Stimulated activated CD8-positive, alpha-beta memory T cell treated with anti-CD3 and anti-CD28 coated beads, Interleukin-4, amount 100 ng/mL, for 1 hour (primary cell): ENCODE measurements at places on chromosomes 1 and 21.

DNA sequence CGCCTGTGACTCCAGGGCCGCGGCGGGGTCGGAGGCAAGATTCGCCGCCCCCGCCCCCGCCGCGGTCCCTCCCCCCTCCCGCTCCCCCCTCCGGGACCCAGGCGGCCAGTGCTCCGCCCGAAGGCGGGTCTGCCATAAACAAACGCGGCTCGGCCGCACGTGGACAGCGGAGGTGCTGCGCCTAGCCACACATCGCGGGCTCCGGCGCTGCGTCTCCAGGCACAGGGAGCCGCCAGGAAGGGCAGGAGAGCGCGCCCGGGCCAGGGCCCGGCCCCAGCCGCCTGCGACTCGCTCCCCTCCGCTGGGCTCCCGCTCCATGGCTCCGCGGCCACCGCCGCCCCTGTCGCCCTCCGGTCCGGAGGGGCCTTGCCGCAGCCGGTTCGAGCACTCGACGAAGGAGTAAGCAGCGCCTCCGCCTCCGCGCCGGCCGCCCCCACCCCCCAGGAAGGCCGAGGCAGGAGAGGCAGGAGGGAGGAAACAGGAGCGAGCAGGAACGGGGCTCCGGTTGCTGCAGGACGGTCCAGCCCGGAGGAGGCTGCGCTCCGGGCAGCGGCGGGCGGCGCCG lies at the start of gene SIM2:
Gene SIM2, plus strand, starts transcription at position 135 of the 565 bp plus-strand sequence. CDS start 632 bp downstream, outside the sequence.
- no peak for DNase-seq

GRCh38 chr1:232704694-232705680 lies 75.1 kb upstream of the SIPA1L2 start:
- DNase-seq, result no peak

DNA sequence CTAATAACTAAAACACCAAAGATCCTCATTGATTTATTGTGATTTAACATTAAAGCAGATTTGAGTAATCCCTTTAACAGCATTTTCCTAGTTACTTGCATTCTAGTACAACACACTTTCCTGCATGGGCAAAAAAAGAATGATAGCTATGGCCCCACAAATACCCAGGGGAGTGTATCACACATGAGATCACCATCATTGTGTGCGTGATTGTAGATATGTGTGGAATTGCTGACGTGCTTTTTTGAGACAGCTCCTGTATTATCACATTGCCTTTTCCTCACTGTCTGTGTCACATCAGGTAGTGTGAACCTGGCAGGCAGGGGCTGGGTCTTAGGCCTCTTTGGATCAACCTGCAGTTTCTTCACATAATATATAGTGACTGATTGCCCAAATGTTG lies 48.5 kb upstream of the SAMD13 start:
- DNase-seq, result no peak

GRCh38 chr1:200029035-200029821 lies 1.7 kb downstream of the NR5A2 start:
- no peak for DNase-seq

DNA sequence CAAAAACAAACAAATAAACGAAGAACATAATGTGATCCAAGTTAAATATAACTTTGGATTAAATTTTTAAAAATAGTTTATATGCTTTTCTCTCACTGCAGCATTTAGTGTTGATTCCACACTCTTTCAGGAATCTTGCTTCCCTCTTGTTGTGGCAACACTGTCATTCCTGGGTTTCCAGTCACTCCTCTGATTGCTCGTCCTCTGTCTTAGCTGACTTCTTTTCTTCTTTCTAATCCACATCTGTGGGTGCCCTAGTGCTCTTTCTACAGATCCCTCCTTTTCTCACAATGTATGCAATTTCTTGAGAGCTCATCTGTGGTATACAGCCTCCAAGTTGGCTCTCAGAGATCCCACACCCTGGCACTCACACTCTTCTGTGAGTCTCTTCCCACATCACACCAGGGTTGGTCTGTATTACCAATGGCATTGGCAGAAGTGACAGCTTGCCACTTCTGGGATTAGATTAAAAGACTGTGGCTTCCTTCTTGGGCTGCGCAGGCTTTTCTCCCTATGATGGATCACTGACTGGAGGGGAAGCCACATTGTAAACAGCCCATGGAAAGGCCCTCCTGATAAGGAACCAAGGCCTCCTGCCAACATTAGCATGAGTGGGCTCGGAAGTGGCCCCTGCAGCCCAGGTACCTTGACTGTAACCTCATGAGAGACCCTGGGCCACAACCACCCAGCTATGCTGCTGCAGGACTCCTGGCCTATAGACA lies 11.5 kb upstream of the MYOC start:
- DNase-seq, result no peak

DNA sequence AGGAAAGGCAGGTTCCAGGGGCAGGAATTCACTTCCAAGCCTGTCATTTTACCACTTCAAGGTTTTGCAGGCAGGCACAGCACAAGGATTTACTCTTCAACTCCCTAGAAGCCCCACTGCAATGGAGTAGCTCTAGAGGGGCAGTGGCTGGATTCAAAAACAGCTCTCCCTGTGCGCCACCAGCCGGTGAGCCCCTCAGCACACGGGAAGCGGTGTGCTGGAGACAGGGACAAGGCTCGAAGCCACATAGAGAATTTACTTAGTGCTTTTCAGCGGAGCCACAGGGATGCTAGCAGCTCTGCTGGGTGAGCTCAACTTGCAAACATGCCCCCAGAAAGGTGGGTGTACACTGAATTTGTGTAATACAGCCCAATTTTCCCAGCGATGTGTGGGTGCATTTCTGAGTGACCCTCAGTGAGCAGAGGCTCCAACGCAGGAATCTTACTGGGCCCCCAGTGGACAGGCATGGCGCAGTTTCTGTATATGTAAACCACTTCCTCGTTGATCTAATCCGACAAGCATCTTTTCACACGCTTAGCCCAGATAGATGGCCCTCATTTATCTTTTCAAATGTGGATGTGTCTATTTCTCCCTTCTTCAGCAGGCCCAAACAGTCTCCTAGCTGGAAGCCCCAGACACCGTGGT lies 10.9 kb downstream of the VWA5B1 start:
- no peak for DNase-seq

DNA sequence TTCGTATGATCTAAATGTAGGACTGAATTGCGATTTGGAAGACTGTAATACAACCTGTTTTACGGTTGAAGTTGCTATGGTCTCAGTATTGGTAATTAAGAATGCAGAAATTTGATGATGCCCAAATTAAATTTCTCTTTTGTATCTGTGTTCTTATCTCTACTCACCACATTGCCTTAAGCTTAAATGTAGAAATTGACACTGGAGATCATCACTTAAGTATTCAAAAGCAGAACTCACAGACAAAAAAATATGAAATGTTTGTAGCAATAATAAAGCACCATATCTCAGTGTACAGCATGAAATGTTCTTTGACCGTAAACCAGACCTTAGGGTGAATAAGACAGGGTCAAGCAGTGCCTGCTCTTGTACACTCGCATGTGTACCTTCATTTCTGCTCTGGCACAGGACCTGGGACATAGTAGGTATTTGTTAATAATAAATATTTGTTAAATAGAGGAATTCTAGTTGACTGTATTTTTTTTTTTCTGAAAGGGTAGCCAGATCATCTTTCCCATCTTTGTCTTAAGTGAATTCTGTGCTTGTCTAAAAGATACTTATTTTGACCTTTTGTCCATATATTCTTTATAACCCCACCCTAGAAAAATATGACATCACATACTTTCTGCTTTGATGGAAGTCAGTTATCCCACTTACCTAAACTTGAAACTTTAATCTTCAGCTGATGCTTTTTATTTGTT lies 1.5 kb downstream of the CDC7 start:
- no peak for DNase-seq

DNA sequence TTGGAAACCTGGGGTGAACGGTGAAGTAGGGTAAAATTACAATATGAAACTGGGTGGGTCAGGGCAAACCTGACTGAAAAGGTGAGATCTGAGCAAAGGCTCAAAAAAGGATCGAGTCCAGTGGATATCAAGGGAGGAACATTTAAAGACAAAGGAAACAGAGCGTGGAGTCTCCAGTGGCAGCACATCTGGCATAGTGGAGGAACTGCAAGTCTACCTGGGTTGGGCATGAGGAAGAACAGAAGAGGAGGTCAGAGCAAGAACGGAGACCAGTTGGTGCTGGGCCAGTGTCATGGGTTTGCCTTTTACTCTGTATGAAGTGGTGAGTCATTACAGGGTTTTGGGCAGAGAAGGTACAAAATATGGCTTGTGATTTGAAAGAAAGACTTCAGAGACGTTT lies 163.7 kb downstream of the NTPCR start:
- DNase-seq, result no peak

DNA sequence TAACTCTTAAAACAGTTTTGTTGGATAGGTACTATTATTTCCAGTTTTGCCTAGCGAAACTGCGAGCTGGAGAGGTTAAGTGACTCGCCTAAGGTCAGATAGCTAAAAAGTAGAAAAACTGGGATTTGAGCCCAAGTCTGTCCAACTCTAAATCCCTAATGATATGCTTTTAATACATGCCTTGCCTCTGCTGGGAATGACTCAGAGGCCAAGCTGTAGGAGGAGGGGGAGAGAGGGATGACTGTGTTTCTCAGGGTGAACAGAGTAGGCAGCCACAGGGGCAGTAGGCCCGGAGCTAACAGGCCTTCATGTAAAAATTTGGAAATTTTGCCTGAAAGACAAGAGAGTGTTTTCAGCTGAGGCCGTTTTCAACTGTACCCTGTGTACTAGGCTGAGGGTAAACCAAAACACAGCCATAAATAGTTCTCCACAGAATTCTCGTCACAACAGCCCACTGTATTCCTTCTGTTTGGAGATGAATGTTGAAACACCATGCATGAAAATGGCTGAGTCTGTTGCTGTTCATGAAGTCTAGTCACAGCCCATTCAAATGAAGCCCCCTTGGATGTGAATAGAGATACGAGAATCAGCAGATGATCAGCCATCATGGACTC lies 107.5 kb upstream of the HOOK1 start:
- no peak for DNase-seq

- DNase-seq, result no peak
These were observed 26.4 kb downstream of the SHISAL2A start for GRCh38 chr1:52659356-52659755.
